ENCODE measurements at places on chromosomes 3 and 15.

DNA sequence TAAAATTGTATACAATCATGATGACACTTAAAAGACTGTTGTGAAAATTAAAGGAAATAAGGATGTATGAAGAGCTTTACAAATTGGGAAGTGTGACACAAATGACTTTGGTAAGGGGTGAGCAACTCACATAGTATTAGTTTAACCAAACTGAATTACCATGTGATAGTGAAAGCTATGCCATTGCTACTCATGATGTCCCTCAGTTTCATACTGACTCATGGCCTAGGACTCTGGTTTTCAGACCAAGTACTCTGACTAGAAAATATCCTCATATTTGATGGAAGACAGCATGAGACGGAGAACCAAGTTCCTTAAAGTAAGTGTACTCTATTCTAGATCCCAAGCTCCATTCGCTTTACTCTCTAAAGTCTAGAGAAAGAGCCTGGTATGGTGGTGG is 203.2 kb upstream of the ICE2 start:
- no peak for DNase-seq

GRCh38 chr15:80208758-80209734 is 43.0 kb downstream of the CTXND1 start:
- no peak for DNase-seq

DNA sequence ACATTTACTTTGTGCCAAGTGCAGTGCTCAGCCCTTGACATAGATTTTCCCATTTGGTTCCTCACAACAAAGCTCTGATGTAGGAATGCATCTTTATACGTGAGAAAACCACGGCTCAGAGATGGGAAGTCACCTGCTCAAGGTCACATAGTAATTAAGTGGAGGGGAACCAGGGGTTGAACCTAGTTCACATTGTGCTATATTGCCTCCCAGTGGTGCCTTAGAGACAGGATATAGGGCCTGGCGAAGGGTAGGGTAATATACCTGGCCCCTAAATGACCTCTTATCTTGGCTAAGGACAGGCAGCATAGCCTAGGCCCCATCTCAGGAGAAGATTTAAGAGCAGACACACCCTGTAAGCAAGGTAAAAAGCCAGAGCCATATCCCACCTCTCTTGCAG is 71.5 kb downstream of the FOXP1 start:
- DNase-seq: no peak

DNA sequence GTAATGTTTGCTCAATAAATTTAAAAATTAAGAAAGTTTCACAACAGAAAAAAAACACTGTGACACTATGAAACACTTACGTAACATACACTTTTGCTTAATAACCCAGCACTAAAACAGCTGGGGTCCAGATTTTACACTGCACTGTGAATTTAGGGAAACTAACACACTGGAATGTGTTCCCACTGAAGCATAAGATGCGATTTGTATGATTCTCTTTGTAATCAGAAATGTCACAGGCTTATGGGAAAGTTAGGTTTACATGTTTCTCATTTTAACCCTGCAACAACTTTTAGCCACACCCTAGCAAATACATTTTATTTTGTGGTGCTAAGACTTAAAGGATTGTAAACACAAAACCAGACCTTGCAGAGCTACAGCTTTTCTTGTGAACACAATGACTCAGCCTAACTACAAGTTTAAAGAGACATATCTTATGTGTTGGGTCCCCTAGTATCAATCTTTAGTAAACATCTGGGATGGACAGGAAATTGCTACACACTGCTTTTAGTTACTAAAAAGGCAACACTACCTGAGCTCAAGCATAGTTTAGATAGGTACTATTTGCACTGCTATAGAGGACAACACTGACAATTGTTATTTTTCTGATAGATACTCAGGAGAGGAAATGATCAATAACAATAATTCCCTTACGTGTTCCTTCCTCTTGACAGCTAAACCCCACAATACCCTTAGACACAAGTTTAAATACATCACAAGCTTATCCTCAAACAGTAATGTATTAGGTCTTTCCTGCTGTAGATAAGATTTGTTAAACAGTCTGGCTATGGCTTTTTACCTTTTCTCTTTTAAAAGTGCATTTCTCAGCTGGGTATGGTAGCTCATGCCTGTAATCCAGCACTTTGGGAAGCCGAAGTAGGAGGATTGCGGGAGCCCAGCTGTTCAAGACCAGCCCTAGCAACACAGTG is 3.8 kb downstream of the PLD1 start:
- DNase-seq: no peak

DNA sequence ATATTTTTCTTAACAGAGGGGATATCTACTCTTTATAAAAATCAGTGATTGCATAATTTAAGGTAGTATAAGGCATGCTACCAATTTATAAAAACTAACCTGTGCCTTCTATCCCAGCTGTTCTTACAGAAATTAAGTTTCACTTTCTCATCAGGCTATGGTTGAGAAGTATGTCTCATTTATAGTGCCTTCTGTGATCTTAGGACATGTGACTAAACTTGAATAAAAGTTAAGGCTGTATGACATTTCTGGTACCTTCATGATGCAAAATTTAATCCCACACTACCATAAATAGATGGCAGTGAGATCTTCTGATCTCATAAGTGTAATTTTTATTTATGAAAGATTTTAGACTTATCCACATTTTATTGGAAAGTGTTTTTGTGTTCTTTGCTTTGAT is 12.6 kb downstream of the TIPARP start:
- no peak for DNase-seq

- DNase-seq: no peak
Measured at GRCh38 chr3:46642971-46643370, 30.6 kb downstream of the FAM240A start.

DNA sequence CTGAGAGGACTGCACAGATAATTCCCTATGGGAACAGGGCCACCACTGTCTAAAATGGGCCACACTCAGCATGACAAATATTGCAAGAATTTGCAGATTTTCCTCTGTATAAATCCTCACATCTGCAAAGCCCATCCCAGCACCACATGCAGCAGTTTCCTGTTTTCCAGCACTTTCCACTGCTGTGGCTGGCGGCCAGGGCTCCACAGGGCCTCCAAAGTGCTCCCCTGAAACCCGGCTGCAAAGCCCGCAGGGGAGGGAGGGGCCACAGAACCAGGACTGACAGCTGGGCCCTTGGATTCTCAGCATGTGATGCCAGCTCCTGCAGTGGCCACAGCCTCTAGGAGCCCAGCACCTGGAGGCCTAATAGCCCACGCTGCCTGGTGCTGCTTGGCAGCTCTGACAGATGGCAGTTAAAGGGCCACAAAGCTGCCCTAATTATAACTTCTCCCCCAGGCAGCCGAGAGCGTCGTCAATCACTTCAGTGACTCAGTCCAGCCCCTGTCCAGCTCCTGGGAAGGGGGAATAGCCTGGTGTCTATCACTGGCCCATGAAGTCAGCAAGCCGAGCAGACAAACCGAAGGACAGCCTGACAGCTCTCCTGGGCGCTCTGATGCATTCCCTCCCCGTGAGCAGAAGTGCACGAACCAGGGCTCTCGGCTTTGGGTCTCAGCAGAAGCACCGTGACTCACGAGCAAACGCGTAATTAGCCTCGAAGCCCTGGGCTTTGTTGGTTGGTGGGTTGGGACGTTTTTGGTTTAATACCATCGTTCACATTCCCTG is 4.7 kb downstream of the LRRC15 start:
- no peak for DNase-seq

- no peak for DNase-seq
Measured at GRCh38 chr3:175914785-175915184, 1055.7 kb downstream of the NAALADL2 start.

DNA sequence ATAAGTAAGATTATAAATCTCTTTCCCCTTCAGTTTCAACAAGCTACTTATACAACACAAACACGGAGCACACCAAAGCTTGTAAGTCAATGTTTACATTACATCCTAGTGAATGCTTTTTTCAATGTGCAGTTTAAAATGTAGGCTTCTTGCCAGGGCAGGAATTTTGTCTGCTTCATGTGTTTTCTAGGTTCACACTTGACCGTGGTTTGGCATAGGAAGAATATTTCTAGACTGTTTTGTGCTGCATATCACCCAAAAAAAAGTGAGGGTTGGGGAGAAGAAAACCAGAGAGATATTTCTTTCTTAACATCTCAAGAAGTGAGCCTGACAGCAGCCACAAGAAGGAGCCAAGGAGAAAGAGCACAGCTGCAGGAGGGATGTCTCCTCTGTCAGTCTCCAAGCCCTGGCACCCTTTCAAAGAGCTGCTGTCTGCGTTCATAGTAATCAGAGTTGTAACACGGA is 255.8 kb downstream of the MEIS2 start:
- no peak for DNase-seq

GRCh38 chr3:40701016-40701588 is 176.3 kb downstream of the ZNF621 start:
- no peak for DNase-seq

- DNase-seq: no peak
Measured at GRCh38 chr15:85536341-85536740, 155.9 kb downstream of the AKAP13 start.

DNA sequence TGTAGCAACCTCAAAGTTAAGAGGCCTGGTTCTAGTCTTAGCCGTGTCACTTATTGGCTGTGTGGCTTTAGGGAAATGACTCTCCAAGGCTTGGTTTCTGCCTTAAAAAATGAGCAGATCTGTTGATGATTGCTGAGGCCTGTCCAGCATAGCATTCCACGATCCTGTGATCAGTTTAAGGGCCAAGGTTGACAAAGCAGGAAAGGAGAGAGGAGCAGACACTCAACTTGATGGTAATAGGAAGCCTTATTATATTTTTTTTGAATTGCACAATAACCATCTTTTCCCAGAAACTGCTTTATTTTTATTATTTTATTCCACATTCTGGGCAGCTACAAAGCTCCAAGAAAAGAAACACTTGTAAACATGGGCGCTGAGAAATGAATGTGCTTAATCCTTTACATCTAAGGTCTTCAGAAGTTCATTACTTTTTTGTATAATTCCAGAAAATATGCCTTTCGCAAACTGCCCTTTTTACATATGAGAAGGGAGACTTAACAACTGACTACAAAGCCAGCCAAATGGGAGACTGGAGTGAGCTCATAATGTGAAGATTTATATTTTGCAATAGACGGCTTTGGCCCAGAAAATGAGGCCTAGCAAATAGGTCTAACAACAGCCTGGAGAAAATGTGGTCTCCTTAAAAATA is 241.0 kb downstream of the ATP8B4 start:
- no peak for DNase-seq

- DNase-seq: no peak
Measured at GRCh38 chr15:36948982-36949381, 151.4 kb downstream of the MEIS2 start.

GRCh38 chr3:112561484-112561733 is 353 bp downstream of the ATG3 start:
- DNase-seq: no peak

DNA sequence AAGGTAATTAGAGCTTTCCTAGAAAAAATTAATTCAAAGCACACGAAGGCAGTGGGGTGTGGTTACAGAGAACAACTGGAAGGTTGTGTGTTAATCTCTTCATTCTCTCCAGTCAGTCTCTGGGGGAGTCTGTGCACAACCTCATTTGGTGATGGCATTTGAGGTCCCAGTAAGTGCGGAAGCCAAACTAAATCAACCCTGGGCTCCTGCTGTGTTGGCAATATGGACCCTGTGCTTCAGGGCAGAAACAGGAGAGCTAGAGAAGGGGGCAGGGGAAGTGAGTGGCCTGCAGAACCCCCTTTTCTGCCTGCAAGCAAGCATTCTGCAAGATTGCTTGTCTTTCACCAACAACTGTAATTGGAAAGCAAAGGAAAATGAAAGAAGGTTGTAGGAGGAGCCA is 195.9 kb upstream of the ST8SIA2 start:
- no peak for DNase-seq

DNA sequence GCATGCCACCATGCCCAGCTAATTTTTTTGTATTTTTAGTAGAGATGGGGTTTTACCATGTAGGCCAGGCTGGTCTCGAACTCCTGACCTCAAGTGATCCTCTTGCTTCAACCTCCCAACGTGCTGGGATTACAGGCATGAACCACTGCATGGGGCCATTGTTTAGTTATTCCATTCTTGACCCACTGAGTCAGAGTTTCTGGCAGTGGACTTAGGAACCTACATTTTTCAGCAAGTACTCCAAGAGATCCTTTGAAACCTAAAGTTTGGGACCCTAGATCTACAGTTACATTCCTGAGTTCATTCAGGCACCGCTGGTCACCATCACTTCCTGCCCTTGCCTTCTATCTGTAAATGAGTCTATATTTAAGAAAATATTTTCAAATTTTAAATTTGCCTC is 1.4 kb upstream of the TNFSF10 start:
- no peak for DNase-seq

- no peak for DNase-seq
Measured at GRCh38 chr15:78389322-78389721, 48.7 kb upstream of the IREB2 start.

DNA sequence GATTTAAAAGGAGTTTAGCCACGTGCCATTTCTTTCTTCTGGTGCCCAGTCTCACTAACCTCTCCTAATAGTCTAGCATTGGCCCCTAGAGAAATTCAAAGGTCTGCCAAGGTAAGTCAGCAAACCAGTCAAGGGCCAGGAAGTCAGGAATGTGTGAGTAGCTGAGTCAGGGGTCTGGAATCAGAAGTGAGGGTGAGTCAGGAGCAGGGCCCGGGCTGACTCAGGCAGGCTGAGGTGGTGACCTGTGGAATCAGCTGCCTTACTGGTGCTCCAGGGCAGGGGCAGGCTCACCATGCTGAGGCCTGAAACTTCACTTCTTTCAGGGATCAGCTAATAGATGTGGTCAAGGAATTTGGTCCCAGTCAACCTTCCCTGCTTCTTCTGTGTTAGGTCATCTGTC is 105.8 kb upstream of the MYZAP start:
- DNase-seq: no peak

DNA sequence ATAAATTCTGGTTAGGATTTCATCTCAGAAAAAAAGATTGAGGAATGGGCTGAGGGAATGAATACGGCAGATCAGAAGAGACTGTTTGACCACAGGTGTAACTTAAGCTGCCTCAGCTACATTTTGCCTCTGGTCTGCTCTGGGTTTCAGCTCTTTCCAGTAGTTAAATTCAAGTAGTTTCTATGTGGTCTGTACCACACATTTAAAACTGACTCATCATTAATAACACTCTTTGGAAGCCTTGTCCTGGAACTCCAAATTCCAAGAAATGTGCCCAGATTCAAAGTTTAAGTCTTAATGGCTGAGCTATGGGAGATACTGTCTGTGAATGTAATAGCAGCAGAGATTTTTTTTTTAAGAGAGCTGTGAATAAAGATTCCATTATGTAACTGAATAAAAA is 133.1 kb upstream of the IGSF10 start:
- DNase-seq: no peak

DNA sequence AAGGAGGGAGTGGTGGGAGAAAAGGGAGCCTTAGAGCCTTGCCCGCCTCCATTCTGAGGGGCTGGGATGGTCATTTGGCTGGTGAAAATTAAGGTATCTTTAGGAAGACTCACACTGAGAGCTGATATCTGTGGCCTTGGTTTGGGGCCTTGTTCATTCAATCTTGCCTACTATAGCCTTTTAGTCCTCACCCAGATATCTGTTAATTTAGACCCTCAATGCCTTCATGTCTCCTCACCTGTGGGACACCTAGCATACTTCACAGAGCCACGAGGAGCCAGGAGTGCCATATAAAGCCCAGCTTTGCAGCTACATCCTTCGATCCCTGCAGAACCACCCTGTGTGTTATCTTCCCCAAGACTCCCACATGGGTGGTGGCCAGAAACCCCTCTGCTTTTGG is 4.7 kb upstream of the ARNT2 start:
- DNase-seq: no peak
